Esophagus muscularis mucosa (tissue), 4 donors: ENCODE measurements at places on chromosomes 7 and 10. TPM values are rescaled to one million over a fixed set of nuclear protein-coding genes. Genes with fewer than 3 reads are reported as not detected.

DNA sequence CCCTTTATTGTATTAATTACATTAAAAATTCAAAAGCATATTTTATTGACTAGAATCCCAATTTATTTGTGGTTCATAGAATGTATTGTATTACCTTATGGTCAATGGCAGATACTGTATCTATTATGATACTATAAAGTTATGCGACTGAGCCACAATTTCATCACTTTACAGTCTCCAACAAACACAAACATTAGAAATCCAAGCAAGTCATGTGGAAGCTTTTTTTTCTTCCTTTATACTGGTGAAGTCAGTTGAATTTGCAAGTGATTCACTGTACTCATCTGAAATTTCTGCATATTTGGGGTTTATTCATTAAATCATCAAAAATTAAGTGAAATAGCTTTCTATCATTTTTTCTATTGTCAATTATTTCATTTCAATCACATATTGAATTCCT lies 54.3 kb downstream of the BMPER start:
- no peaks in the 10 kb centered on the region for H3K36me3 ChIP-seq
- no peaks in the 10 kb centered on the region for H3K4me1 ChIP-seq
- no peak overlapping the region for H3K27ac ChIP-seq
- no peaks in the 10 kb centered on the region for H3K27me3 ChIP-seq
- no peak overlapping the region for H3K4me3 ChIP-seq

DNA sequence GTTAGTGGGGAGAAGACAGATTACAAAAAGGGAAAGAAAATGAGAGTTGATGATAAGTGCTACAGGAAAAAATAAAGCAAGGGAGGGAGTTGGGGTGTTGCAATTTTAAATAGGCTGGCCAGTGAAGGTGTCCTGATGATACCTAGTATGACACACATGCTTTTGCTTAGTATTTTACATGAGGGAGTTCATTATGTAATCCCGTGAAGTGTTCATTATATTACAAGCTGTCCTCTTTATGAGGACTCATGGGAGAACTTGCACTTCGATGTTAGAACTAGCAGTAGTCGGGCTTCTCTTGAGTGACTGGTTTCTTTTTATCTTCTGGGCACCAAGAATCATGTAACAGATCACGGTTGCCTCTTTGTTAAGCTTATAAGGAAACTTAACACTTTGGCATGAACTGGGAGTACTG lies 102.3 kb upstream of the MTPN start:
- no peak overlapping the region for H3K27ac ChIP-seq
- H3K36me3 ChIP-seq: no peaks in the 10 kb centered on the region
- no peak for DNase-seq

GRCh38 chr7:45924283-45924682 lies 3.2 kb upstream of the IGFBP3 start:
- no peaks in the 10 kb centered on the region for H3K36me3 ChIP-seq
- H3K4me3 ChIP-seq: no peak overlapping the region
- DNase-seq: peak; percentile 74
- no peak overlapping the region for H3K27ac ChIP-seq
- peaks cover 10% of the 10 kb centered on the region for H3K27me3 ChIP-seq
- peaks cover 41% of the 10 kb centered on the region for H3K4me1 ChIP-seq

Gene WDFY4
- 7.3 TPM for total RNA-seq

Gene TEX47
- total RNA-seq: not detected
